ENCODE measurements at places on chromosomes 6 and 20.

DNA sequence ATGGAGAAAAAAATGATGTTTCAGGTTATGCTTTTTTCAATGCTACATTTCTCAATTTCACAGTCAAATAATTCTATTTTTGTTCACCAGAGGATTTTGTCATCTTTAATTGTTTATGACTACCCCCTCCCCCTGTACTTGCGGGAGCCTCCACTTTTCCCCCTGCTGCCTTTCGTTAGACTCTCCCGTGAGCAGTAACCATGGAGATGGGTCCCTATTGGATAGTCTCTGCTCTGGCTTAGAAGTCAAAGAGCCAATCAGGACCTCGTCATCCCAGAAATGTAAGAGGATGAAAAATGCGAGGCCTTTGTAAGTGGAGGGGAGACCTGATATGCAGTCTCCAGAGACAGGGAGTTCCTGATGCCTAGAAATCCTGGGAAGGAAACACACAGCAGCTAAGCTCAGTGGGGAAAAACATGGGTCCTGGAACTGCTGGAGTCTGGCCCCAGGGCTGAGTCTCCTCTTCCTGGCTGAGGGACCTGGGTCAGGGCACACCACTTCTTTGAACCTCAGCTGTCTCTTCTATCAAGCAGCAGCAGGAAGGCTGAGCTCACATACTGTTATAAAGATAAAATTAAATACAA, 298.7 kb downstream of the TSHZ2 start:
- DNase-seq, result no peak

- DNase-seq, result no peak
These were observed 125.3 kb upstream of the DST start for GRCh38 chr6:56767892-56768531.

DNA sequence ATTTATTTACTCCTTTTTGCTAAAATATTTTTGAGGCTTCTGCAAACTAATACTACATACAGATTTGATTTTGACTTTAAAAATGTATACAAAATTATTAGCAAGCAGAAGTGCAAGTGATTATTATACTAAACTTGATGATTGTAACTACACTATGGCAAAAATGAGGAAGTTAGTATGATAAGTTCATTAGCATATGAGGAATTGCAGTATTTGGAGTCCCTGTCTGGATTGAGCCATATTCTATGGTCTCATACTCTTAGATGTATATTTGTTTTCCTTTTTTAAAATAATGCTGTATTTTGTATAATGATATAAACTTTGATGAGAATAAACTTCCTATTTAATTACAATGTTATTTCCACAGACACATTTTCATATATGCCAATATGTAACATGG, 13.9 kb downstream of the CRISP3 start:
- DNase-seq, result no peak

- DNase-seq, result no peak
These were observed 155.3 kb downstream of the ZNF217 start for GRCh38 chr20:53438368-53438767.

DNA sequence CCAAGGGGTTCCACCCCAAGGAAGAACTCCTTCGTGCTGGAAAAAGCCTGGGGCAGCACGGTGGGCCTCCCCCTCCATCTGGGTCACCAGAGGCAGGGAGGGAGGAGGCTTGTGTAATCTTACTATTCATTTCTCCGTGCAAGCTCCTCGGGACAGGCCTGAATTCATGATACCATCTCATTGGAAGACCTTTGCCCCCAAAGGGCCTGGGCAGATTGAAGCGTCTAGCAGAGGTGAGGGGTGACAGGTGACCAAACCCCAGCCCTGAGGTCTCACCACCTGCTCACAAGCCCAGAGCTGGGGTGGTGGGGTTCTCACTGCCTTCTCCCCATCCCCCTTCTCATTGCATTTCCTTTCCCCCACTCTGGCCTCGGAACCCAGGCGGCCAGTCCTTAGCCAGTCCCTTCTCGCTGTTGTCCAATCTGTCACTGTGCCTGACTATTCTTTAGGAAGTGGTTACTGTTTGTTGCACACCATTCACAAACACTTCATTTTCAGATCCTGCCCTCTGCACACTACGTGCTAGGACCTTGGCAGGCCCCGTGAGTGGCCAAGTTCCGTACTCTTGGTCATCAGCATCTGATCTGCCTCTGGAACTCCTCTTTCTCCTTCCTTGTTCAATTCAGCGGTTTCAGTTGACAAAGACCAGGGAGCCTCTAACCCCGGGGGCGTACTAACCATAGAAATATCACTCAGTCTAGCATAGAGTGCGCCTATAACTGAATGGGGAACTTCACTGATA, 137.1 kb downstream of the LY86 start:
- DNase-seq, result no peak

DNA sequence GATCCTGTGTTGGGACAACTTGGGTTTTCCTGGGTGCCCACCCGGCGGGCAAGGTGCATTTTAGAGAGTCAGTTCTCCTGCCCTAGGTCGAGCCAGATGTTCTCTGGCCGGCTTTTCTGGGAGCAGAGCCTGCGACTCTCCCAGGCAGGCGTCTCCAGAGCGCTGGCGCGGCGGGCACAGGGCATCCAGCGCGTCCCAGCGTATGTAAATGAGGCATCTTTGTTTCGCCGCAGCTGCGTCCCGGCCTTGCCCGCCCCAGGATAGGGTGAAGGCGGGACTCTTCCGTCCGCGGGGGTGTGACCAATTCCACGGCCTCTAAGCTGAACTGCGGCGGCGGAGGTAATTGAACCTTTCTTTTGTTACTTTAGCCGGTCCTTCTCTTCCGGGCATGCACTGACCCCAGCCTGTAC, 9.1 kb downstream of the GRIK2 start:
- DNase-seq, result no peak

DNA sequence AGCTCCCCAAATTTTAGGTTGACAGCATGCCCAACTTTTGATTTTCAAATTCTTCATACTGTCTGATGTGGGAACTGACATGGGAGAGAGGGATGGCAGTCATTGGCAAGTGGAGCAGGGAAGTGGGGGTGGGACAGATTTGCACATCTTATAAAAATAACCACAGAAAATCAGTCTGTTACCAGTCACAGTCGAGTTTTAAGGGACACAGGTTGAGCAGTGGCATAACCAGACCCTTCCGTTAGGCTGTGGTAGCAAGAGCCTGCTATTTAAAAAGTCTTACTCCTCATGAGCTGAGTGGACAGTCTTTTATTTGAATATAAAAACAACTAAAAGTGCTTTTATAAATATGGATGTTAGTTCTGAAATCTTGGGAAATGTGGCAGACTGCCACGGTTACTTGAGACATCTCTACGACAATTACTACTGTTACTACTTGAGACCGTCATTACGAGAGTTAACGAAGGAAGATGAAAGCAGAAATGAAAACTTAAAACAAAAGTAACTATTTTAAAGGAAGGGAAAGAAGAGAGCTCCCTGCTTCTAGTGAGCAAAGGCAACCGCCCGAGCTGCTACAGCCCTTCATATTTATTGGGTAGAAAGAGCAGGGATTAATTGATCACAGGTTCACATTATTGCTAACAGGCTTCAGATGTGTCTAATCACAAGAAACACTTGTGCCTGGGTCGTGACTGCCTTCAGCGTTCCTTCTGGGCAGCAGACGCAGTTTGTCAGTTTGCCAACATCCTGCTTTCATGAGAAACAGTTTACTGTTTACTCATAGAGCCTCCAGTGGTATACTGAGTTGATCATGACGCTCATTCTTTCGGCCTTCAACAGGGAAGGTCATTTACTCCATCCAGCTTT, 71.3 kb downstream of the EFHC1 start:
- DNase-seq, result no peak

GRCh38 chr6:77180326-77180725, 283.0 kb downstream of the HTR1B start:
- DNase-seq, result no peak

DNA sequence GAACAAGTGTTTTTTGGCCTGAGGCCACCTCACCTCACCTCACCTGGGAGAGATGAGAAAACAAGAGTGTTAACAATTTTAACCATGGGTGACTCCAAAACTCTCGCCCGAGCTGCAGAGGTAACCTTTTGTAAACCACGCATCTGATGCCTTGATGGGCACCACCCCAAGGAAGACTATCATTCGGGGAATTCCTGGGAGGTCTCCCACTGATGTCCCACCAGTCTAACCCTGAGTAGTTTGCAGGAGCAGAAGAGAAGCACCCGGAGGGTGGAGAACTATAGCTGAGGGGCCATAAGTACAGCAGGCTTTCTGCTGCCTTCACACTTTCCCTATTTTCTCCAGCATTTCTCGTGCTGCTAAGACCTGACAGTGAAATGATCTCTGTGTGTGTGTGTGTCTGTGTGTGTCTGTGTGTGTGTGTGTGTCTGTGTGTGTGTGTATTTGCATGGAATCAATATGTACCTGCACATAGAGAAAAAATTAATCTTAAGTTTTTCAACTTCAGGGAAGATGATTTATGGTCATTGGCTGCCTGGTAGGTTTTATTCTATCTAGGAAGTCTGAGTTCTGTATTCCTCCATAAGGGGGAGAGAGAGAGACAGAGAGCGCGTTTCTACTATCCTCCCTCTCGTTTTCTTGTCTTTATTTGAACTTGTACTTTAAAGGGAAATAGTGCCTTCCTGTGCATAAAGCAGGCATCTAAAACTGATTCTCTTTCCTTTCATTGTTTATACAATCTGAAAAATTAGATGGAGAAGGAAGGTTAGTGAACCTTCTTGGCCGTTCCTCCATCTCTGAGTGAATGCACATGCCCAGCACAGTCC, 75.8 kb downstream of the CAP2 start:
- no peak for DNase-seq

GRCh38 chr6:106417572-106418147, 57.1 kb downstream of the CRYBG1 start:
- no peak for DNase-seq

DNA sequence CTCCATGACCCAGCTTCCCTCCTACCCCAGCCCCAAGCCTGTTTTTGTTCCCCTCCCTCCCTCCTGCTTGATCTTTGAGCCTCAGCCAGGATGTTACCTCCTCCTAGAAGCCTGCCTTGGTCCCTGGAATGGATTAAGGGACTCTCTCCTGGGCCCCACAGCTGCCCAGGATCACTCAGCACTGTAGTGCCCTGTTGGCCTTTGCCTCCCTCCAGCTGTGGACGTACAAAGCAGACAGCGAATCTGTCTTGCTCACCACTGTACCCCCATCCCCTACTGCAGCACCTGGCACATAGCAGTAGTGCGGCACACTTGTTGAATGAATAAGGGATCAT, 11.8 kb upstream of the FAM110A start:
- DNase-seq, result no peak

- DNase-seq, result no peak
These were observed 40.0 kb downstream of the DSTN start for GRCh38 chr20:17609811-17610377.

GRCh38 chr6:154604119-154604518, 93.6 kb upstream of the CNKSR3 start:
- DNase-seq, result no peak

- DNase-seq, result no peak
These were observed 994 bp downstream of the FOXC1 start for GRCh38 chr6:1610497-1611321.

GRCh38 chr20:14929388-14929787, 592.0 kb upstream of the FLRT3 start:
- no peak for DNase-seq

- no peak for DNase-seq
These were observed 36.0 kb downstream of the PIM1 start for GRCh38 chr6:37205997-37206340.

- DNase-seq, result peak; percentile 62
These were observed 46.8 kb downstream of the ELOVL5 start for GRCh38 chr6:53301801-53302537.

DNA sequence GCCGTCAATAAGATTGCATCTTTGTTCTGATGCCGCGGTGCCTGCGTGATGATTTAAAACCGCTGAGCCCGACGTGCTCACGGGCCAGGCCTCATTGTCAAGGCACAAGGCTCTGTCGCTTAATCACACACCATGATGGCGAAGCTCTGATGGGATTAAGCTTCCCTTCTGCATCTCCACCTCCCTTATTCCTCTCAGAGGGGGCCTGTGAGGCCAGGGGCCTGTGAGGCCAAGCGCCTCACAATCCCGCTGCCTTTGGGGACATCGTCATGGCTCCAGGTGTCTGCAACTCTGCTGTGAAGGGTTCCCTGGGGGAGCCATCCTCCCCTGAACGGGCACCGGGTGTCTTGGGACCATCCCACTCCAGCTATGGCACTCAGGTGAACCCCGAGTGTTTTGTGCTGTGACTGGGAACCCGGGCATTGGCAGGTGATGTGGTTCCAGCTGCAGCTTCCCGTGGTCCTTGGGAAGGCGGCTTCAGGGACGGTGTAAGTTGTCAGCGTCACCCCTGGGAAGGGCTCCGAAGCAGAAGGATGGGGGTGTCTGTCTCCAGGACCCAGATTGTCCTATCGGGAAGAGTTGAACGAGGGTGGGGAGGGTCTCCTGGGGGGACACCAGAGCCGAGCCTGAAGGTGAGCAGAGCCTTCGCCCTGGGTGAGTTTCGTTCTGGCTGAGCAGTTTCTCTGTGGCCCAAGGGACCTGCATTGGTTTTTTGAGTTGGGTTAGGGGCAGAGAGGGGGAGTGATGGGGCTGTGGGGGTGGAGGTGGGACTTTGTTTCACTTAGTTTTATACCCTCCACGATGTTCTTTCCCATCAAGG, 18.0 kb upstream of the BHLHE23 start:
- DNase-seq, result no peak

GRCh38 chr6:49515485-49516146, 15.9 kb downstream of the GLYATL3 start:
- DNase-seq, result no peak

- DNase-seq, result no peak
These were observed at the start of gene PLCB4 for GRCh38 chr20:9068841-9069663. TSS of gene PLCB4 (plus strand) at chr20:9069087. CDS start at chr20:9307815, 238,728 bp downstream.

DNA sequence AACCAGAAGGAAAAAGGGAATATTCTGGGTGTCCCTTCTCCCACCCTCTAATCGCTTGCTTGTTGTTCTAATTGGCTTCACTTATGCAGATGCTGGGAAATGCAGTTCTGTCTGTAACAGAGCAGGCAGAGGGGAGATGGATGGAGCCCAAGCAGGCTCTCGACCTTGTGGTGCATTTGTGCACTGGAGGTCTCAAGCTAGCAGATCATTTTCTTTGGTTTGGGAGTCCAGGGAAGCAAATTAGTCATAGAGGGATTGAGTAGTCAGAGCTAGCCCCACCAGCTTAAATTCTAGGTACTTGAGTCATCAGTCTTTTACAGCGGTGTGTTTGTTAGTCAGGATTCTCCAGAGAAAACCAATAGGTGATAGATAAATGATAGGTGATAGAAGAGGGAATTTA, 234.7 kb upstream of the ECI2 start:
- DNase-seq, result no peak

GRCh38 chr20:17860301-17861197, 108.0 kb downstream of the SNX5 start:
- DNase-seq, result no peak

GRCh38 chr6:142189057-142189456, 42.0 kb downstream of the VTA1 start:
- DNase-seq, result no peak

Data from Jurkat, Clone E6-1 (cell line).